Stimulated activated CD8-positive, alpha-beta memory T cell treated with anti-CD3 and anti-CD28 coated beads, Interleukin-7, amount 100 ng/mL, for 1 hour (primary cell): ENCODE measurements at places on chromosomes 7 and 10.

GRCh38 chr10:129653428-129653827 lies 186.4 kb downstream of the MGMT start:
- no peak for DNase-seq

- no peak for DNase-seq
Observed at GRCh38 chr7:146255609-146256008, 139.0 kb downstream of the CNTNAP2 start.

- no peak for DNase-seq
Observed at GRCh38 chr10:110777017-110777416, 94.7 kb upstream of the PDCD4 start.

DNA sequence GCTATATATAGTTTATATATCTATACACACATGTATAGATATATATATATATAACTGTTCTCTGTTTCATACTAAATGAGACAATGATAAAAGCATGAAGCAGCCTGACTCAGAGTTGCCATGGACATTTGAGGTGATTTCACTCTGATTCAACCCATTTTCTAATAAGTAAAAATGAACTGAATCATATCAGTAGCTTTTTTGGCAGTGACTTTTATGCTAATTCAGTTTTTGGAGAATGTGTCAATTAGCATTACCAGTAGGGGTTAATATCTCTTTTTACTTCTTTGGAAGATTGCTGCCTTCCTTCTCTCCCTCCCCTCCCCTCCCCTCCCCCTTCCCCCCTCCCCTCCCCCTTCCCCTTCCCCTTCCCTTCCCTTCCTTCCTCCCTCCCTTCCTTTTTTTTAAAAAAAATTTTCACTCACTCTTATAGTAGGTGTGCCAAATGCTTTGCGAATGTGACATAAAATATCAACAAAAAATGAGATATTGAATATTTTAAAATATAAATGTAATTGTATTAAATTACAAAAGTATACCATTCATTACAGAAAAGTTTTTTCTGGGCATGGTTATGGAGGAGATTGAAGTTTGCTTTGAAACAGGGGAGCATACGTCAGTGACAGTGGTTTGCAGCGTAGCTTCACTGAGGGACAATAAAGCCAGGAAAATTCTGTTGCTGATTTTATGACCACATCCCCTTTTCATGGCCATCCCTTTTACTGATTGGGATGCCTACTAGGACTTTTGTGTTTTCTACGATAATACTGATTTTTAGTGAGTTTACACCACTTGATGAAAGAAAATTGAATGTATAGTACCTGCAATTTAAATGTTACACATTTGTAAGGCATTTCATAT lies 64.0 kb upstream of the KLF6 start:
- no peak for DNase-seq

- DNase-seq, result no peak
Observed at GRCh38 chr10:88465765-88466164, 117.4 kb downstream of the RNLS start.

DNA sequence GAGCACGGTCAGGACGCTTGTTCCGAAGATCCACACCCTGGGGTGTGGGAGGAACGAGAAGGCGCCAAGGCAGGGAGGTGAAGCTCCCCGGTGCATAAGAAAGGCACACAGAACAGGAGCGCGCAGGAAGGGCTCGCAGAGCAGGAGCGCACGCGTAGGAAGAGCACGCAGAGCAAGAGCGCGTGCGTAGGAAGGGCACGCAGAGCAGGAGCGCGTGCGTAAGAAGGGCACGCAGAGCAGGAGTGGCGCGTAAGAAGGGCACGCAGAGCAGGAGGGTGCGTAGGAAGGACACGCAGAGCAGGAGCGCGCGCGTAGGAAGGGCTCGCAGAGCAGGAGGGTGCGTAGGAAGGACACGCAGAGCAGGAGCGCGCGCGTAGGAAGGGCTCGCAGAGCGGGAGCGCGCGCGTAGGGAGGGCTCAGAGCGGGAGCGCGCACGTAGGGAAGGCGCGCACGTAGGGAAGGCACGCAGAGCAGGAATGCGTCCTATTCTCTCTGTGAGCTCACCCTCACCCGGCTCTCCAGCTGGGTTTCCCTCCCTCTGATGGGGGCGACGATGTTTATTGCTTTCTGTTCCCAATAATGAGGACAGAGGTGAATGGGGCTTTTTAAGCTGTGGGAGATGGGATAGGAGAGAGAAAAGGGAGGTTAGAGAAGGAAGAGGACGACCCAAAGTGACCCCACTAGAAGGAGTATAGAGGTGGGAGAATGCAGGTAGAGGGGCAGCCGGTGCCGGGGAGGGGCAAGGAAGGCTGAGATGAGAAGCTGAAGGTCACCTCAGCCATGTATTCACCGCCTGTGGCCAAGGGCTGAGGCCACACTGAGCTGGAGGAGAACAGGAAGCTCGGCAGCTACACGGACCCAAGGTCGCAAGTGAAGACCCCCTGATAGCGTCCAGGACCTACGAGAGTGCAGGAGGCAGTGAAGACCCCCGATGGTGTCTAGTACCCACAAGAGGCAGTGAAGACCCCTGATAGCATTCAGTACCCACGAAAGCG lies 423.2 kb downstream of the PTPRN2 start:
- DNase-seq, result no peak

GRCh38 chr7:106110238-106110560 lies 1.9 kb downstream of the SYPL1 start:
- no peak for DNase-seq

DNA sequence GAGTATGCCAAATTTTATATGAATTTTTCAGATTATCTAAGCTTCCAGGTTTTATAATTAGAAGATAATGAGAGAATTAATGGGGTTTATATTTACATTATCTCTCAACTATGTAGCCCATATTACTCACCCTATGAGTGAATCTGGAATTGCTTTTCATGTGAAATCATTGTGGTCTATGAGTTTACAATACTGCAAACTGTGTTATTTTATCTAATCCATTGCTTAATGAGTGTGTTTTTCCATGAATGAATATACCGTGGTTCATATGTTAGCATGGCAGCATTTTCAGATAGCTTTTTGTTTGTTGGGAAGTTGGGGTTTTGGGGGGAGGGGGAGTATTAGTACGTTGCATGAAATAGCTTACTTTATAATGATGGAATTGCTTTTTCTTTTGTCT lies 44.5 kb downstream of the FGFBP3 start:
- DNase-seq, result no peak

- no peak for DNase-seq
Observed at GRCh38 chr10:36475746-36476145, 649.7 kb upstream of the ANKRD30A start.

- no peak for DNase-seq
Observed at GRCh38 chr7:154425271-154425670, 373.1 kb downstream of the DPP6 start.

- DNase-seq, result no peak
Observed at GRCh38 chr10:89588671-89589070, 53.3 kb upstream of the SLC16A12 start.

GRCh38 chr10:78164702-78165101 lies 131.0 kb downstream of the RPS24 start:
- DNase-seq, result no peak

GRCh38 chr10:102812231-102812876 lies 24.9 kb downstream of the CYP17A1 start:
- no peak for DNase-seq

- DNase-seq, result no peak
Observed at GRCh38 chr7:90320014-90320413, 1.1 kb downstream of the FAM237B start.

DNA sequence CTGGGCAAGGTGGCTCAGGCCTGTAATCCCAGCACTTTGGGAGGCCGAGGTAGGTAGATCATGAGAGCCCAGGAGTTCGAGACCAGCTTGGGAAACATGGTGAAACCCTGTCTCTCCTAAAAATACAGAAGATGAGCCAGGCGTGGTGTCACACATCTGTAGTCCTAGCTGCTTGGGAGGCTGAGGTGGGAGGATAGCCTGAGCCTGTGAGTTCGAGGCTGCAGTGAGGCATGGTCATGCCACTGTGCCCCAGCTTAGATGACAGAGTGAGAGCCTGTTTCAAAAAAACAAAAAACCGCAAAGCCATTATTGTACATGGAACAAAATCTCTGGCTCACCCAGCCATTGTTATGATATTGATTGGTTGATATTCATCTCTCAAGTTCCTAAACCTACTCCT lies 53.7 kb downstream of the KMT2E start:
- DNase-seq, result no peak
